NCI-H460 (cell line): ENCODE measurements at places on chromosomes 1 and 21. TPM values are rescaled to one million over a fixed set of nuclear protein-coding genes. Genes with fewer than 3 reads are reported as not detected.

FHL3 gene
- 0.92 and 1.2 TPM in 2 replicates for total RNA-seq

MAP10 gene
- total RNA-seq, result 0.59 and 1.1 TPM in 2 replicates

CACNA1E gene
- total RNA-seq, result not detected in 2 replicates

UBE2U gene
- not detected in 2 replicates for total RNA-seq

GPR37L1 gene
- not detected in 2 replicates for total RNA-seq

MMEL1 gene
- total RNA-seq, result 0.25 TPM in 1 of 2 replicates, not detected in the other

EFNA4 gene
- 12.1 TPM in 2 replicates for total RNA-seq

DNA sequence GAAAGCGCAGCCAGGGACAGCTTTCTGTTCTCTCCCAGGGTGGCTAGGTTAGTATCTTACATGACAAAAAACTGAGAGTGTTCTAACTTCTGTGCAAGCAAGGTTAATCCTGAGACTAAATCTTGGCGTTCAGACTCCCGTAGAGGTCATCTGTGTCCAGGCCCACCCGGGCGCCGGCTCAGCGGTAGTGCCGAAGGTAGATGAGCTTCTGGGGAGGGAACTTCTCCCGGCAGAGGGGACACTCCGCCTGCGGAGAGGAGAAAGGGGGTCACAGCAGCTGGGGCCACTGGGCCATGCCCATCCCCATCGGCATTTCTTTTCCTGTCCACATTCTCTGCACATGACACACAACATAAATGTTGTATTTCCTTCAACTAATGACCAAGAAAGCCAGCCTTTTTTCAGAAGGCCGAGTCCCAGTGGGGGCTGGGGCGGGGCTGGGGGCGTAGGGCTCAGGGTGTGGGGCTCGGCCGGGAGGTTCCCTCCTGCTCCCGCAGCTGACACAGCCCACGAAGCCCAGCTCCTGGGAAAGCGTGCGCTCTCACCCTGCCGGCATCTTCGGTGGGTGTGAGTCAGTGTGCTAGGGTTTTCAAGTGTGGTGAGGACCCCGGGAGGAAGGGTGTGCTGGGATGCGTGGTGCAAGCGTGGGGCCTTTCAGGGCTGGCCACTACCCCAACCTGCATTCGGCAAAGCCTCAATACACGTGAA, 6.6 kb downstream of the PEX10 start:
- no peak for DNase-seq

DNA sequence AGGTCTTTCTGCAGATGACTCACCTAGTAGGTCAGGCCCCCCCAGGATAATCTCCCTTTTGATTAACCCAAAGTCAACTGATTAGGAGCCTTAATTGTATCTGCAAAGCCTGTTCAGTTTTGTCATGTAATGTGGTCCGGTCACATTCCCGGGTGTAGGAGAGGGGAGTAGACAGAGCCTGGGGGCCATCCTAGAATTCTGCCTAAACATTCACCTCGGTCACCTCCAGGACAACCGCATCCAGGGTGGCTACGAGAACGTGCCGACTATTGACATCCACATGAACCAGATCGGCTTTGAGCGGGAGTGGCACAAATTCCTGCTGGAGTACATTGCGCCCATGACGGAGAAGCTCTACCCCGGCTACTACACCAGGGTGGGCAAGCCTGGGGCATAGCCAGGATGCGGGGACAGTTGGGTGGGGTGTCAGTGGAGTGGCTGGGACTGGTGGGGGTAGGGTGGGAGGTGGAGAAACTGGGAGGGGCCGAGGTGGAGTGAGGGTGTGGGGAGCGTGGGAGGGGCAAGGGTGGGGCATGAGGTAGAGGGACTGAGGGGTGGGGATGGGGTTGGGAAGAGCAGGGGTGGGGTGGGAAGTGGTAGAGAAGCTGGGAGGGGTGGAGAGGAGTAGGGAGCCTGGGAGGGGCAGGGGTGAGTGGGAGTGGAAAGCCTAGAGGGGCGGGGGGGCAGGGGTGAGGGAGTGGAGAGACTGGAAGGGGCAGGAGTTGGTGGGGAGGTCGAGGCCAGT, 9.6 kb upstream of the MFN2 start:
- no peak for DNase-seq

GRCh38 chr1:12507631-12508030, 110.4 kb downstream of the DHRS3 start:
- DNase-seq, result no peak

GRCh38 chr1:85585799-85586198, 5.2 kb downstream of the CCN1 start:
- DNase-seq, result no peak

DNA sequence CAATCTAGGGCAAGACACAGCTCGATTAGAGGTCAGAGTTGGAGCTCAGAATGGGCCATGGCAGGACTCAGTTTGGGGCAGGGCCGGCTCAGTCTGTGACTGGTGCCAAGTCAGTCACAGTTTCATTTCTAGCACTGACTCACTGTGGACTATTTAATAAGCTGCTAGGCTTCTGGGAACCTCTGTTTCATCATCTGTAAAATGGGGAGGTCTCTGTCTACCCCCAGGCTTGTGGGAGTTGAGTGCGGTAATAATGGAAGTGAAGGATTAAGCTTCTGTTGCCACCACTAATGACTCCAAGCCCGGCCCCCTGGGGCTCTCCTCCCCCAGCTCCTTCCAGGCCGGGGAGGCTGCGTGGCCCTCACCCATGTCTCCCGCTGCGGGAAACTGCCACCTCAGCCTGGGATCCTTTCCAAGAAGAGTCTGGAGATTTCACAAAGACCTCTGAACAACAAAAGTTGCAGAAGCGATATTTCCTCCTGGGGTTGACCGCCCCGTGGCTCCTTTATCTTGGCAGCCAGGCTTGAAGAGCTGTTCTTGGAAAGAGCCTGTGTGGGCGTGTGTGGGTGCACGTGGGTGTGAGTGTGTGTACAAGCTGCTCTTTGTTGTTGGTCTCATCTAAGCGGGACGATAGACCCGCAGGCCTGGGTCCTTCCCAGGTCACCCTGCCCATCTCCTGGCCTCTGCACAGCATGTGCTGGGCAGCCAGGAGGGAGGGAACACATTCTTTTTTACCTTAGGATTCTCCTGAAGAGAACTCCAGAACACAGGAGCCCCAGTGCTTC, 29.1 kb downstream of the KNCN start:
- no peak for DNase-seq

DNA sequence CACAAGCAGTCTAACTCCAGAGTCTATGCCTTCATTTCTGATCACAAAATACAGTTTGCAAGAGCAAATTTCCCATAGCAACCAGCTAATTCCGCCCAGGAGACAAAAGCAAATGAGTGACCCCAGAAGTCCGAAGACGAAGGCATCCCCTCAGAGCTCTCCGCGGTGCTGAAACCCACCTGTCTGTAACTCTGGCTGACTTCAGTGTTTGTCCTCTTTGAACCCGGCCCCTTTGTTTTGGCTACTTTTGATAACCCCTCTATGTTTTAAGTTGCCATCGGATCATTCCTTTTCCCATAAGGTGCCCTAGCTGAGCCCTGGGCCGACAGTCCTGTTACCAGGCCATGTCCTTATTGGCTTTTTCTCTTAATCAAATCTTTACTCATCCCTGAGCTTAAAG, 515.8 kb downstream of the PTPRU start:
- DNase-seq, result no peak

GRCh38 chr1:44339731-44340130, 15.3 kb downstream of the ERI3 start:
- DNase-seq, result no peak

DNA sequence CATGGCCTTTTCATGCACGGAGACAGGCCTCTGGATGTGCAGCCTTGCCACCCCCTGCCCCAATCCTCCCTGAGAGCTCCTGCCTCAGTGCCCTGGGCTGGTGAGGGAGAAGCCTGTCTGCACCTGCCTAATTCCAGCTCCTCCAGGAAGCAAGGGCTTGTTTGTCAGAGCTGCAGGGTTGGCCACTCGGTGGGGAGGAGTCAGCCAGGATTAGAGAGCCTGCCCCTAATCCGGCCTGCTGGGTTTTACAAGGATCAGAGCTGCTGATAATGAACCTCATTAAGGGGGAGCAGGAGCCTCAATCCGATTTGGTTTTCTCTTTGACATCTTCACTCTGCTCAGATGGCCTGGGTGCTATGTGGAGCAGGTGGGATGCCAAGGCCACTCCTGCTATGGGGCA, 31.9 kb upstream of the LHX4 start:
- no peak for DNase-seq

- peak; percentile 28 for DNase-seq
Measured at GRCh38 chr1:180123463-180123936, 31.2 kb upstream of the QSOX1 start.

GRCh38 chr1:183237046-183237445, 51.0 kb downstream of the LAMC2 start:
- DNase-seq, result no peak

DNA sequence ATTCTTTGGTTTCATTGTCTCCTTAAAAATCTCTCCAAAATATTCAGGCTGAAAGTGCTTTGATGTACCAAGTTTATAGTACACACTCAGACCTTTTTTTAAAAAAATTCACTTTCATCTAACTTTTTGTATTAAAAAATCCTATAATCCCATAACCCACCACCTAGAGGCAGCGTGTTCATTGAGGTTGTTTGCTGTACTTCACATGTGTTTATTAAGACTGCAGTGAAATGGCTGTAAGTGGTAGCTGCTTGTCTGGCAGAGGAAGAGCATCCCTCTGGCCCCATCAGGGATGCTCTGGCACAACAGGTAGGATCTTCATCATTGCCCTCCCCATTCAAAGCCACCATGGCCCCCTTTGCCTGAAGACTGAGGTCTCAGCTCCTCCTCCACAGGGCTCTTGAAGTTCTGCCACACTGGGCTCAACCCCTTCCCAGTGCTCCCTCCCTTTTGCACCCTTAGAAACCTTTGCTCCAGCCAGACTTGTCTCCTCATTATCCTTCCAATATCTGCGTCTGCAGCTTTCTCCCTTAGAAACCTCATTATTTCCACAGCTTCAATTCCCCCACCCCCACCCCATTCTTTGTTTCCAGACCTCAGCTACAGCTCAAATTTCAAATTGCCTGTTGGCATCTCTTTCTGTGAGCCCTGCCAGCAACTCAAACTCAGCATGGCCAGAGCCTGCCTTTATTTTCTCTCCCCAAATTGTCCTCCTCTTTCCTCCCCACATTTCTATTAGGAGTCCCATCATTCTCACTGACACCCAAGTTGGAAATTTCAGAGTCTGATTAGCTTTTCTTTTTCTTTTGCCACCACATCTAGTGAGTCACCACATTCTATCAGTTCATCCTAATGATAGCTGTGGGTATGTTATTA, 369.6 kb upstream of the USP24 start:
- no peak for DNase-seq

- DNase-seq, result no peak
Measured at GRCh38 chr1:207799989-207800648, 48.3 kb downstream of the CD46 start.

- DNase-seq, result no peak
Measured at GRCh38 chr1:221840511-221841243, 98.8 kb upstream of the DUSP10 start.

GRCh38 chr21:45640888-45641479, 2.5 kb upstream of the PCBP3 start:
- peak; percentile 82 for DNase-seq
